ENCODE measurements at places on chromosomes 4 and X.

DNA sequence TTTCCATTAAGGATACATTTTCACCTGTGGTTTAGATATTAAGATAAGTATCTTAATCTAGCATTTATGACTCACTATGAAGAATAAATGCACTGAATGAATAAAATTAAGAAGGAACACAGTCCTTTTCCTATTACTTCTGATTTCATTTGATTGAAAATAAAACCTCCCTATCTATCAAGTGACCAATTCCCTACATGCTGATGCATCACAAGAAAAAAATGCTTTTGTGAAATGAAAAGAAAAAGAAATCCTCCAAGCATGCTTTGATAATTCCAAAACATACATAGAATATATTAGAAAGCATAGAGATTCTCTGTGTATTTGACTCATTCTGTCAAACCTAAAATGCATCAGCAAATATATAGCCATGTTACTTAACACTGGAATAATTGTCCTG is 37.1 kb downstream of the PCDH10 start:
- DNase-seq: no peak

GRCh38 chr4:123530357-123530756 is 133.8 kb downstream of the SPRY1 start:
- DNase-seq: no peak

DNA sequence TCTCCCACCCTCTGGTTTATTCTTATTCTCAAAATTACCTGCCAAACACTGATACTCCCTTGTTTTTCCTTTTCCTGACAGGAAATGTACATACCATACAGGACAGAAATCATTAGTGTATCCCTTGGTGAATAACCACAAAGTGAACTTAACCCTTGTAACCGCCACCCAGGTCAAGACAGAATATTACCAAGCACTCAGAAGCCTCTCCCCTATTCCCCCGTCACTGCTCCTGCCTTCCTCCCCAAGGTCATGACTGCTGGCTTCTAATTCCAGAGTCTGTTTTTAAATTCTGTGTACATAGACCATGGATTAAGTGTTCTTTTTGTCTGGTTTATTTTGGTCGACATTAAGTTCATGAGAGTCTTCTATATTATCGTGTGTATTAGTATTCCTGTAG is 37.7 kb downstream of the HTT start:
- DNase-seq: no peak

DNA sequence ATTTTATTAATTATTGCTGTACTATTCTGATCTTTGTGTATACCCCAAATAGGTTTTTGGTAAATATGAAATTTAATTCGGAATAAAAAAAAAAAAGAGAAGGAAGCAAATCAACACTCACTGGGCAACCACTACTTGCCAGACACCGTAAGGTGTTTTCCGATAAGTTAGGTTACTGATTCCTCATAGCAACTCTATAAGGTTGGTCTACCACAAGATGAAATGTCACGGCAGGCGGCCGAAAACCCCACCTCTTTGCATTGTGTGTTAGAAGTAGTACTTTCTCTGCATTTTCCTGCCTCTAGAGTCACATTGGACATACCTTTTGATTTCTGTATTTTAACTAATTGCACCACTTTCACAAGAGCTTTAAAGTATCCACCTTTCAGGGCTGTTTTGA is 44.5 kb upstream of the RASGEF1B start:
- no peak for DNase-seq

DNA sequence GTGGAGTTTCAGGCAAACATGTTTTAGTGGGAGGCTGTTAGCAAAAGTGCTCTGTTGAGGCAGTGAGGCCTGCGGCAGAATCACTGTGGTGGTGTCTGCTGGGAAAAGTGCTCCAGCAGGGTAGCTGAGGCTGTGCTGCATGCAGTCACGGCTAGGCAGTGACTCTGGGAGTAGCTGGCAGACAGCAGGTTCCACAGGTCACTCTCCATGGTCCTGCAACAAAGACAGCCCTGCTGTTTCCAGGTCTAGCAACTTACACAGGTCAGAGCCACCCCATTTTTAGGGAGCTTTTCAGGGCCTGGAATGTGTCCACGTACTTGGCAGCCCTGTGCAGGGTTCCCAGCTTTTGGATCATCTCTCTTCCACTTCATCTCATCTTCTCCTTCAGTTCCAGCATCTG is 184.3 kb downstream of the NAA11 start:
- no peak for DNase-seq

GRCh38 chr4:28686618-28687017 is 1826.0 kb downstream of the STIM2 start:
- no peak for DNase-seq

DNA sequence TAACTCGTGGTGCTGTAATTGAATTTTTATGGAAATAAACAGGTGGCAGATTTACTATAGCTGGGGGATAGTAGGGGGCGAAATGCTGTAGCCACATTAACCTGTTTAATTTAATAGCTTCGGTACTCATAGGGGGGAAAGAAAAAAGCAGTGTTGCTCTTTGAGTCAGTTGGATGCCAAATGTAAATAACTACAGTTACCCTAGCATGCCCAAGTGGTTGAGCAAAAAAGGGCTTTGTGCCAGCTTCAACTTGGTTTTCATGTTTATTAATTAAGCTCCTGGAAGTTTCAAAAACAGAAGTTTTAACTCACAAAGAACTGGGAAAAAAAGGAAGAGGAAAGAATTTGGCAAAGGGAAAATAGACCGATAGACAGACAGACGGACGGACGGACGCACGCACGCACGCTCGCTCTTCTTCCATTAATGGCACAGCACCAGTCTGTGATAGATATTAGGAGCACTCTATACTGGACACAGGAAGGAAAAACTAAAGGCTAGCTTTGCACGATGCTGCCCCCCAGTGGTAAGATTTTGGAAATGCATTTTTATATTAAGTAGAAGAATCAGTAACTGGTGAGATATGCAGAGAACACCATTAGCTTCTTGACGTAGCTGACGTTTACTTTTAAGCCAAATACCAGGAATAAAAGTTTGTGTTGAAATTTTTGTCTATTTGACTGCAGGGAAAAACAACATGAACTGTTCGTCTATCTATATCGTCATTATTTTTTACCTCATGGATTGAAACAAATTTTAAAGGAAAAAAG is 151.8 kb downstream of the SLC7A11 start:
- DNase-seq: no peak

- no peak for DNase-seq
These were observed 378.0 kb downstream of the AFF2 start for GRCh38 chrX:148878371-148878770.

GRCh38 chrX:15173411-15173810 is 96.5 kb downstream of the ASB9 start:
- DNase-seq: no peak

- DNase-seq: no peak
These were observed 201.4 kb downstream of the CCNG2 start for GRCh38 chr4:77358315-77358928.

DNA sequence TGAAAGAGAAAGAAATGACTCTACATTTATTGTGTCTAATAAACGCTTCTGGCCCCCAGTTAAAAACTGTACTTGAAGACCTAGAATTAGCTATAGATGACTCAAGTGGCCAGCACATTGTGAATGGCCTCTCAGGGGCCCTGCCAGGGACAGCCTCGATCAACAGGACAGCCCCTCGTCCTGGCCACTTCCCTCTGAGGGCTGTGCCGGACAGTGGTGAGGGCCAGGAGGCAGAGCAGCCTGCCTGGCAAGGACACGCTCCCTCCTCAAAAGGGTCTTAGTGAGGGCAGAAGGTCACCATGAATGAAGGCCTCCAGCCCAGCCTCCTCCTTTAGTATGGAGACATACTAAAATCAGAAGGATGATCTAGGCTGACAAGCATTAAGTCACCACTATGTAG is 16.5 kb downstream of the RNF212 start:
- no peak for DNase-seq

GRCh38 chr4:70997036-70997435 is 3.6 kb downstream of the DCK start:
- DNase-seq: no peak

DNA sequence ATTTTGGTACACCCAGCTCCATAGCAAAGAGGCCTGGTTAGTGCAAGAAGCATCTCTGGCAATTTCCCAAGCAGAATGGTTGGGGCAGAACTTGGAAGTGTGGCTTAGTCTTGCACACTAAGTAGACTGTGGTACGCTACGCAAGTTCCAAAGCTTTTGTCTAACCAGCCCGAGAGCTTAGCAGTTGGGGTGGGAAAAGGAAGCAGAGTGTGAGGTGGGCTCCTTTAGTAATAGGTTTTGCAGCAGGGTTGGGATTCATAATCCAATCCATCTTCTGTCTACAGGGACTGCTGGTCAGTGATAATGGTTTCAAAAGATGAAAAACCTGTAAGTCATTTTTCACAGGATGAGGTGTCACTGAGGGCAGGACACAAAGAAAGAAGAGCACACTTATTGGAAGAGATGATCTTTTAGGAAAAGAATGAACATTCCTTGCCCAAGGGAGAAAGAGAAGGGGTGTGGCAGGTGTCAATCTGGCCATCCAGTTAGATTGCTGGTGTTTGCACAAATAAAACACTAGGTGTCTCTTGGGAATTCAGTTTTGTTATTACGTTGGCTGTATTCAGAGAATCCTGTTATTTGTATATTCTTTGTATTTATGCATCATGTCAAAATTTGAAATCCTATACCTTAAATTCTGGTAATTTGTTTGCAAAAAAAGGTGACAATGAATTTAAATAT is 244.3 kb downstream of the GPAT3 start:
- no peak for DNase-seq

GRCh38 chrX:635428-636090 is 5.0 kb downstream of the SHOX start:
- DNase-seq: no peak

DNA sequence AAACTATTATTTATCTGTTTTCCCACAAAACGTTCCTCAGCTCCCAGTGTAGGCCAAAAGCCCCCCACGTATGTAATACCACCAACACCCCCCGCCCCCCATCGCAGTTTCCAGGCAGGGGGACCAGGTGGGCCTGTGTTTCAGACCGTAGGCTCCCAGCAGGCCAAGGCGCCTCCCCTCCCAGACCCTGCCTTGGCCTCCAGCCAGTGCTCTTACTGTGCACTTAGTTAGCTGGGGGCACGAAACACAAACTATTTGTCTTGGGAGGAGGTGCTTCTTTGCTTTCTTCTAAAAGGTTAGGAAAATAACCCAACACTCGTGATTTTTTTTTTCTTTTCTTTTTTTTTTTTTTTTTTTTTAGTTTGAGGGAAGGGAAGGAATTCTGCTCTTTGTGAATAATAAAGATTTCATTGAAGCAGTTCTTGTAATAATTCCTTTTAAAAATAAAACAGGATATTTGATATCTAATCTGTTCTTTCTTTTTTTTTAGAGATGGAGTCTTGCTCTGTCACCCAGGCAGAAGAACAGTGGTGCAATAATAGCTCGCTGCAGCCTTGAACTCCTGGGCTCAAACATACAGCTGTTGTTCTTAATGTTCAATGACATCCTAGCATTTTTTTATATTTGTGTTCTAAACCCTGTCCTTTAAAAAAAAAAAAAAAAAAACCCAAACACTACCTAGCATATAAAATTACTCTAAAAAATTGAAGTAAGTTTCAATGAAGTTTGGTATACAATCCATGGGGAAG is 83.0 kb upstream of the CLDN34 start:
- DNase-seq: no peak

GRCh38 chr4:14994242-14994641 is 8.0 kb upstream of the CPEB2 start:
- DNase-seq: no peak

GRCh38 chr4:22986262-22986661 is 293.5 kb downstream of the GBA3 start:
- no peak for DNase-seq

DNA sequence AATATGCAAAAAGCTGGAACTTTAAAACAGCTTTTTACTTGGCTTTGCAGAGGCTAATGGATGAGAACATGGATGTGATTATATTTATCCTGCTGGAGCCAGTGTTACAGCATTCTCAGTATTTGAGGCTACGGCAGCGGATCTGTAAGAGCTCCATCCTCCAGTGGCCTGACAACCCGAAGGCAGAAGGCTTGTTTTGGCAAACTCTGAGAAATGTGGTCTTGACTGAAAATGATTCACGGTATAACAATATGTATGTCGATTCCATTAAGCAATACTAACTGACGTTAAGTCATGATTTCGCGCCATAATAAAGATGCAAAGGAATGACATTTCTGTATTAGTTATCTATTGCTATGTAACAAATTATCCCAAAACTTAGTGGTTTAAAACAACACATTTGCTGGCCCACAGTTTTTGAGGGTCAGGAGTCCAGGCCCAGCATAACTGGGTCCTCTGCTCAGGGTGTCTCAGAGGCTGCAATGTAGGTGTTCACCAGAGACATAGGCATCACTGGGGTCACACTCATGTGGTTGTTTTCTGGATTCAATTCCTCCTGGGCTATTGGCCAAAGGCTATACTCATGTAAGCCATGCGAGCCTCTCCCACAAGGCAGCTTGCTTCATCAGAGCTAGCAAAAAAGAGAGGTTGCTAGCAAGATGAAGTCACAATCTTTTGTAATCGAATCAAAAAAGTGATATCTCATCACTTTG is 15.6 kb downstream of the TLR8 start:
- DNase-seq: no peak

All from stimulated activated CD4-positive, alpha-beta T cell treated with anti-CD3 and anti-CD28 coated beads, Interleukin-15, amount 100 ng/mL, for 1 hour (primary cell).